SJSA1 (cell line): ENCODE measurements at places on chromosomes 16 and 17. TPM values are rescaled to one million over a fixed set of nuclear protein-coding genes. Genes with fewer than 3 reads are reported as not detected.

The CPHXL2 gene
- not detected in 2 replicates for total RNA-seq

DNA sequence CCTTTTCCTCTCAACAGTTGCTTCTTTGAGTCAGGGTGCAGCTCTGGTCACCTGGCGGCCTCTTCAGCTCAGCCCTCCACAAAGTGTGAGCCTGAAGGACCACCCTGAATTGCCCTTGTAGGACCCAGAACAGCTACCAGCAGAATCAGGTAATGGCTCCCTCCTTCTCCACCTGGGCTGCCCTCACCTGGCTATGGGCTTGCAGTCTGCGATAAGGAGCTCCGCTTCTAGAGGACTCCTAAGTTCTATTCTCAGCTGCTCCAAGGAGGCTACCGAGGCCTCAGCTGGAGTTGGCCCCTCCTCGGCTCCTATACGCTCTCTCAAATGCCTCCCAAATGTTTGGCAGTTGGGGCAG is 13.4 kb downstream of the SMIM5 start:
- H3K27ac ChIP-seq = no peak overlapping the region
- H3K27me3 ChIP-seq = no peaks in the 10 kb centered on the region
- DNase-seq = no peak

DNA sequence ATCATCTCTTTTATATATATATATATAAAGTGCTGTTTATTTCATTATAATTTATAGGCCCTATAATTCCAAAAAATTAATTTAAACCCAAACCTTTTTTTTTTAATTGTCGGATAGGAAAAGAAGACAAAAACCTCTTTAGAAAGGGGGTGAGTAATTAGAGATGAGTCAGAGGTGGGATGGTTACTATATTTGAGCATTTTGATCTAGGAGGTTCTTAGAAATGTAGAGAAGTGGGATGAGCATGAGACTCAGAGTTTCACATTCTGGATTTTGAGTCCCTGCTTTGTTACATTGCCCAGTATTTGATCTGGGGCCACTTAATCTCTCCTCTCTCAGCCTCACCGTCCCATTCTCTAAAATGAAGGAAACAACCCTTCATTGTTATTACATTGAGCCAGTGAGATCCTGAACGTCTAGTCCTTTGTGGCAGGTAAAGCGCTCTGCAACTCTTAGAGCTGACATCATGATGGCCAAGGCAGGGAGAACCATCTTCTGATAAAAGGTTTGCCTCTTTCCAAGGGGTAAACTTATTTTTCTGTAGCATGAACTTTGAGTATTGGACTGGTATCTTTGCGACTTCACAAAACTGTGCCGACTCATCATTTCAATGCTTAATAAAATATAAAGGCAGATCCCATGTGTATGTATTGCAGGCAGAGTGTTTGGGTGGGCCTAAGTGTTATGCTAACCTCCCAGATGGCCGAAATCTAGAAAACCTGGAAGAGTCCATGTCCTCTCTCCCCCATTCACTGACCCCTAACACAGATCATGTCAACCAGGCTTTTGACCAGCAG is 21.3 kb downstream of the HS3ST3B1 start:
- H3K4me3 ChIP-seq = no peak overlapping the region
- DNase-seq = no peak
- no peaks in the 10 kb centered on the region for H3K27me3 ChIP-seq
- no peaks in the 10 kb centered on the region for H3K36me3 ChIP-seq
- no peak overlapping the region for H3K27ac ChIP-seq
- peaks cover 3% of the 10 kb centered on the region; the same call in 1 of the 2 replicates for H3K4me1 ChIP-seq

- no peaks in the 10 kb centered on the region for H3K36me3 ChIP-seq
- H3K4me1 ChIP-seq = no peaks in the 10 kb centered on the region
- H3K27me3 ChIP-seq = peaks cover 7% of the 10 kb centered on the region
- H3K4me3 ChIP-seq = no peak overlapping the region
- no peak overlapping the region for H3K27ac ChIP-seq
- no peak for DNase-seq
These were observed 102.8 kb downstream of the GSG1L start for GRCh38 chr16:27960619-27961295.

The CMTM2 gene
- 1.6 TPM in 1 of 2 replicates, not detected in the other for total RNA-seq

The CSF3 gene
- total RNA-seq = not detected in 2 replicates

The GUCY2D gene
- total RNA-seq = not detected in 2 replicates

- H3K4me3 ChIP-seq = no peak overlapping the region
- no peaks in the 10 kb centered on the region for H3K27me3 ChIP-seq
- H3K27ac ChIP-seq = no peak overlapping the region
- H3K36me3 ChIP-seq = no peaks in the 10 kb centered on the region
- no peak for DNase-seq
- peaks cover 6% of the 10 kb centered on the region for H3K4me1 ChIP-seq
These were observed 93.1 kb downstream of the VAT1L start for GRCh38 chr16:77881355-77882030.

The CFAP97D1 gene
- not detected in 2 replicates for total RNA-seq

DNA sequence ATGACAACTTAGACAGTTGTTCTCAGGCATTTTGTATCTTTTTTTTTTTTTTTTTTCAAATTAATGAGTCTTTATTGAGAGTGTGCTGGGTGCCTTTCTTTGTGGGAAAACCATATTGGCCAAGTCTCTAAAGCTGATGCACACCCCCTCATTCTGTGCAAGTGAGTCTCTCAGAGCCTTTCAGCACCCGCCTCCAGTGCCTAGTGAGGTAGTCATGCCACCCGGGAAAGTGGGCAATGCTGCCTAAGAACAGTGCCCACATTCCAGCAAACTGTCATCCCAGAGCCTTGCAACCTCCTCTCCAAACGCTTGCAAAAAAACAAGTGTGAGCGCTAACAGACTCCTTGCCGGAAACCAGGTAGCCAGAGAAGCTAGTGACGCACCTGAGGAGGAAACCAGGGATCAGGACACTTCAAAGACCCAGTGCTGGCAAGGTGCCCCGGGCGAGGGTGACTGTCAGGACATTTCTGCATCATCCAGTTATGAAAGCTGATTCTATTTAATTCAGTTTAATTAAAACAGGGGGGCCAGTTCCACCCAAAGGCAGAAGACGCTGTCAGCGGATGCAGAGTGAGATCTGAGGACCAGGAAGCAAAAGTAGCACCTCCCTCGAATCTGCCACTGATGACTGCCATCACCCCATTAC is 34.9 kb downstream of the SMARCE1 start:
- no peak for DNase-seq
- no peaks in the 10 kb centered on the region for H3K36me3 ChIP-seq
- no peak overlapping the region for H3K4me3 ChIP-seq
- H3K27me3 ChIP-seq = no peaks in the 10 kb centered on the region
